Body of pancreas (tissue), 4 donors: ENCODE measurements at places on chromosomes 3 and 15. TPM values are rescaled to one million over a fixed set of nuclear protein-coding genes. Genes with fewer than 3 reads are reported as not detected.
A peak's percentile ranks its signal among the peaks of the same experiment; 100 is the strongest.

- DNase-seq = no peak
Measured at GRCh38 chr3:10299679-10300078, 6.9 kb upstream of the GHRL start.

- no peak for DNase-seq
Measured at GRCh38 chr3:69305011-69305410, 80.9 kb downstream of the FRMD4B start.

DNA sequence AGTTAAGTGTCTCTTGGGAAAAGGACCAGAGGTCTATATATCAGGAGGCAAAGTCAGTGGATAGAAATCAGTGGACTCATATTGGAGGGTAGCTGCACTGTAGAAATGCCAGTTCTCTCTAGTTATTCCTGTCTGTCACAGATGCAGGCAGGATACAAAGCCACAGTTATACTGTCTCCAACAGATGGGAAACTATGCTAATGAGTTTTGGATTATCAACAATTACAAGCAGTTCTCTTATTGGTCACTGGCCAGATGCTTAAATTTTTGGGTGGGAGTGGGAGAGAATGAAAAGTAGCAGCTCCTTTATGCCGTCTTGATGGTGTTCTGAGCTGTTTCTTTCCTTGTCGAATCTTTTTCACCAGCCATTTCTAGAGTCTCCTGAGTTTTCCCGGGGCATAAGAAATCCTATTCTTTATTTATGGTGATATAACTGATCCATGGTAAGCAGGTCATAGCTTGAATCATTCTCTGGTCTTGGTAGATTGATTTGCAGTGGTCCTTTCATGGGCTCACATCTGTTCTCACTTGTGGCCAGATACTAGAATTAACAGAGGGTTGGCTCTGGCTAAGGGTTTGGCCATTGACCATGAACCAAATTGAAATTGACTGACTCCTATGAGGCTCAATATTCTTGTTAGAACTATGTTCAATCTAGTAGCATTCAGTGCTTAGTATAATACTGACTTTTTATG lies 44.6 kb upstream of the RBMS3 start:
- no peak for DNase-seq

The KIAA1143 gene
- total RNA-seq = 10.5 TPM

The CFAP92 gene
- not detected for total RNA-seq

GRCh38 chr3:191968299-191968698 lies 507.3 kb downstream of the PYDC2 start:
- DNase-seq = no peak

The POPDC2 gene
- total RNA-seq = 0.78 TPM

The UCN2 gene
- not detected for total RNA-seq

DNA sequence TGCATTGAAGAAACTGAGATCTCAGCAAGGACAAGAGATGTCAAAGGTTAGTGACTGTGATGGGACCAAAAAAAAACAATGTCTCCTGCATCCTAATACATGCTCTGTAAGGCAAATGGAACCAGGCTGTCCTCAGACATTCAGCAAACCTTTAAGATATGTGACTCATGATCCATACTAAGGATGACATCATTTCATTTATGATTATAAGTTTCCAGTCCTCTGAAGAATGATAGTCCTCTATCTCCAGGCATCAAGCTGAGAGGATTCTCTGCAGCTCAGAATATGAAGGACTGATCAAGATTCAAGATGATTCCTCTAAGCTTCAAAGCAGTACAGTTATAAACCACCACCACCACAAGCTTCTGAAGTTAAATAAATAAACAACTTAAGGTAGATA lies 47.6 kb downstream of the SSR3 start:
- no peak for DNase-seq

- peak; percentile 22 for DNase-seq
Measured at GRCh38 chr3:130857336-130858026, 36.4 kb upstream of the ATP2C1 start.

DNA sequence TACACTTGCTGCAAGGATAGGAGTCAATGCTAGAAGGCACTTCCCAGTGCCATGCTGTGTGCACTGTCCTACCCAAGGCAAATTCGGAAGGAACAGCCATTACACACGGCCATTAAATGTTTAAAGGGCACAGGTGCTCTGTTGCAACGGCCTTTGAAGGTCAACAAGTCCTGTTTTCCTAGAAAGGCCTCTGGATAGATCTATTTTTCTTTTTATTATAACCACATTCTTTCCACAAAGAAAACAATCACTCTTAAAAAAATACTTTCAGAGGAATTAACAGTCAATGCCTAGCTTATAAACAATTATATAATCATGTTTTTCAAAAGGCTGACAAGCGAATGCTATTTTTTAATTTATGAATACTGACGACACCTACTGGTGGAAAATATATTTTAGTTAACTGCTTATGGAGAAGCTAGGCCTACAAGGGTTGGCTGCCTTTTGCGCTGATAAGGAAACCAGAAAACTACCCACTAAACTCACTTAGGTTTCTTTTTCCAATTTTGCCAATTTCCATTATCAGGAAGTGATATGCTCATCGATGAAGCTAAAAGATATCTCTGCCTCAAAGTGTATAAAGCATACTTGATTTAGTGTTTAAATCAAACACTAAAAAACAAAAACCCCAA lies 2.4 kb downstream of the ARHGEF3 start:
- DNase-seq = no peak
